ENCODE measurements at places on chromosomes 2 and 18. TPM values are rescaled to one million over a fixed set of nuclear protein-coding genes. Genes with fewer than 3 reads are reported as not detected.

DNA sequence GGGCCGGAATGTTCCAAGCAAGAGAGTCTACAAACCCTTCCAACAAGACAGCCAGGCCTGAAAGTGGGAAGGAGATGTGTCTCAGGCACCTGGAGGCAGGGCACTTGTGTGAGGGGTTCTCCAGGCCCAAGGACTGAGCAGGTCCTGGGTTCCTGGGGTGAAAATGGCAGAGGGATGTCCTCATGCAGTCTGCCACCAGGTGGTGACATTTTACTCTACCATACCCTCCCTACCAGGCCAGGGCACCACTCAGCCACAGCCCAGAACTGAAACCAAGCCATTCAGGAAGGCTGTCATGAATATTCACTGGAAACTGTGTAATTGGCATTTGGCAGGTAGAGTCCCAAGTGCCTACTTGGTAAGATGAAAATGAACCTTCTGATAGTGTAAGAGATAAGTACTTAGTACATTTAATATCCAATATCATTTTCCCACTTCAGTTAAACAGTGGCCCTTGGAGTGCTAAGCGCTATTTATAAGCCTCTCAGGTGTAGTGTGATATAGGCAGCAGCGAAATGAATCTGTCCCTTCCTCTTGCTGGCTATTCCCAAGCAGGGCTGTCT lies 185.1 kb downstream of the MYO5B start:
- DNase-seq = no peak

DNA sequence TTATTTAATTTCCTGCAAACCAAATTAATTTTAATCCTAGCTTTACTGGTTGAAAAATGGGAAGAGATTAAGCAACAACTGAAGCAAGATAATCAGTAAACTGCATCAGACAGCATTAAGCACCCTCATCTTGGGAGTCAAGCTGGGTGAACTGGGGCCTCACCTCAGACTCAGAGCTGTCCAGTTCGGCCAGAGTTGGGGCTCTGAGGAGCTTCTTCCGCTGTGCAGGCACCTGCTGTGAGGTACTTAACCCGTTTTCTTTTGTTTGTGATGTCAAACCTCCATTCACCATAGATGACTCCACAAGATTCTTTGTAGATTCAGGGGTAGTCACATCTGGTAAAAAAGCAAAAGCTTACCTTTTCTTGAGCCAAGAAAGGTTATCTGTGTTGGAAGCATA lies 71.8 kb downstream of the PRELID3A start:
- DNase-seq = no peak

- DNase-seq = no peak
Observed at GRCh38 chr2:190970873-190971506, 43.0 kb downstream of the STAT1 start.

DNA sequence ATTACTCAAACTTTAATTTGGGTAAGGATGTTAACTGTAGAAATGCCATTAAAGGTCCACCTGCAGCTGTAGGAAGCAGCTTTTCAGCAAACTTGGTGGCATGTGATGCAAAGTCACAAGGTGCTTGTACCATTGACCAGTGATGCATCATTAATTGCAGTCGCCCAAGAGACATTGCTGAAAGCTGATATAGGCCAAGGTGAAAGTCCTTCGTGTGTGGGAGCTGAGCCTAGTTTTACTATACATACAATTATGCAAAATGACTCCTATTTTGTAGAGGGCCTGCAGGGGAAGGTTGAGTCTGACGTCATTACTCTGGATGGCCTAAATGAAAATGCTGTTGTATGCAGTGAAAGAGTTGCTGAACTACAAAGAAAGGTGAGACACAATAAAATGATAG lies 40.5 kb downstream of the ALMS1 start:
- no peak for DNase-seq

- no peak for DNase-seq
Observed at GRCh38 chr18:44047585-44047984, 633.1 kb upstream of the SETBP1 start.

DNA sequence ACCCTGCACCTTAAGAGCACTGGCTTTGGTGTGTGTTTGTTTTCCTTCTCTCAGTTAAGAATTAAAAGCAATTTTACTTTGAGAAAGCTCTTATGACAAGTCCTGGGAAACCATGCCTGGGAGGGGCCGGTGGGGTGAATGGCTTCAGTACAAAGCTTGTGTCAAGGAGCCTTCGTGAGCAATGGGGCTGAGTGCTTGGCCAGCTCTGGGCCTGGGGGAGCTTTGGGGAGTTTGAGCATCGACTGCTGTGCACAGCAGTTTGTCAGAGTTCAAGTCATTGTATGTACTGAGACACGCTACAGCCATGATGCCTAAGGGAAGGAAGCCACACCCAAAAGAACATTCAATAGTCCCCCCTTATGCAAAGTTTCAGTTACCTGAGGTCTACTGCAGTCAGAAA lies 75.8 kb downstream of the ARHGEF4 start:
- no peak for DNase-seq

GRCh38 chr2:57126410-57126809 lies 920.2 kb upstream of the VRK2 start:
- no peak for DNase-seq

- no peak for DNase-seq
Observed at GRCh38 chr2:175282886-175283285, 101.4 kb upstream of the ATP5MC3 start.

DNA sequence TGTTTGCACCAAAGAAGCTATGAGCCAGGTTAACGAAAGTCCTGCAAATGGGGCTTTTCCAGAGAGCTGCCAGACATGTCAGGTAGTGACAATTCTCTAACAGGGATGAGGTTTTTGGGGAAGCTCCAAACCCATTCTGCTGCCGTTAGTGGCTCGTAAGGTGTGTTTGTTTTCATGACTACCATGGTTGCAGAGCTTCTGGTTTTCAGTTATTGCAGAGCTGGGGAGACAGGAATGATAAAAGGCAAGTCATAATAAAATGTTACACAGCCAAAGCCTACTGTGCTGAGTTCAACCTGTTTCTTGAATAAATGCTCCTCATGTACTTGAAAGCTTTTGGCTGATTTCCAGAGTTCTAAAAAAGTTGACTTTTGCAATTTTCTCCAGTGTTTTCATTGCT lies 209.2 kb upstream of the STK17B start:
- DNase-seq = no peak

DNA sequence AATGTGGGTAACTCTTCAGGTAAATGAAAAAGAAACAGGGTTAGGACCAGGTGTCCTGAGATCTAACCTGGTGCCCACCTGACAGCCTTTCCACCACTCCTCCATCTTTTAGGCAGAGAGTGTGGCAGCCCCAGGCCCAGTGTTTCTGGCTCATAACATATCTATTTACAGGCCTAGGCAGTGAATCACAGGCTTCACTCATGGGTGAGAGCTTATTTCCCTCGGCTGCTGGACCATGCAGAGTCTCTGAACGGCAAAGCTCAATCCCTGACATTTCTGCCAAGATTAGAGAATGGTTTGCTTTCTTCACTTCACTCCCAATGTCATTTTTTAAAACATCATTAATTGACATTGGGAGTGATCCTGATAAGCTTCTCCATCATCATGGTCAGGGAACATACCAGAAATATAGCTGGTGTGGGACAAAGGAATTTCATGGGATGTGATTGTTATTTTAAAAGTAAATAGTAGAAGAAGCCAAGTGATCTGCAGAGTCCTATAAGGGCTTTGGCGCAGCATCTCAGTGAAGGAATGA lies 323.9 kb downstream of the SETBP1 start:
- DNase-seq = no peak

GRCh38 chr2:102736410-102737409 lies 25.1 kb upstream of the TMEM182 start:
- DNase-seq = peak; percentile 40

GRCh38 chr2:118061135-118061955 lies 26.9 kb upstream of the INSIG2 start:
- peak; percentile 9 for DNase-seq

GRCh38 chr2:8049176-8049575 lies 632.7 kb upstream of the ID2 start:
- peak; percentile 60 for DNase-seq

- no peak for DNase-seq
Observed at GRCh38 chr18:14919666-14920065, 171.7 kb downstream of the ANKRD30B start.

GRCh38 chr2:196453613-196454047 lies 185.9 kb upstream of the CCDC150 start:
- DNase-seq = no peak

DNA sequence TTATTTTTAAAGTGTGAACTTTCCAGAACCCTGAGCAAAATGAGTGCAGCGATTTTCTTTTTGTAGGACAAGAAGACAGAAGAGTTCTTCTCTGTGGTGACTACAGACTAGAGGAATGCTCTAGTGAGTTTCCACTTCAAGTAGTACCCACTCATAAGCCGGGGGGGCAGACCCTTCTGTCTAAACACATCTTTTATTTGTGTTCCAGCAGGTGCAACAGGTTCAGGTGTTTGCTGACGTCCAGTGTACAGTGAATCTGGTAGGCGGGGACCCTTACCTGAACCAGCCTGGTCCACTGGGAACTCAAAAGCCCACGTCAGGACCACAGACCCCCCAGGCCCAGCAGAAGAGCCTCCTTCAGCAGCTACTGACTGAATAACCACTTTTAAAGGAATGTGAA lies 25.2 kb downstream of the PTRHD1 start:
- DNase-seq = no peak

DNA sequence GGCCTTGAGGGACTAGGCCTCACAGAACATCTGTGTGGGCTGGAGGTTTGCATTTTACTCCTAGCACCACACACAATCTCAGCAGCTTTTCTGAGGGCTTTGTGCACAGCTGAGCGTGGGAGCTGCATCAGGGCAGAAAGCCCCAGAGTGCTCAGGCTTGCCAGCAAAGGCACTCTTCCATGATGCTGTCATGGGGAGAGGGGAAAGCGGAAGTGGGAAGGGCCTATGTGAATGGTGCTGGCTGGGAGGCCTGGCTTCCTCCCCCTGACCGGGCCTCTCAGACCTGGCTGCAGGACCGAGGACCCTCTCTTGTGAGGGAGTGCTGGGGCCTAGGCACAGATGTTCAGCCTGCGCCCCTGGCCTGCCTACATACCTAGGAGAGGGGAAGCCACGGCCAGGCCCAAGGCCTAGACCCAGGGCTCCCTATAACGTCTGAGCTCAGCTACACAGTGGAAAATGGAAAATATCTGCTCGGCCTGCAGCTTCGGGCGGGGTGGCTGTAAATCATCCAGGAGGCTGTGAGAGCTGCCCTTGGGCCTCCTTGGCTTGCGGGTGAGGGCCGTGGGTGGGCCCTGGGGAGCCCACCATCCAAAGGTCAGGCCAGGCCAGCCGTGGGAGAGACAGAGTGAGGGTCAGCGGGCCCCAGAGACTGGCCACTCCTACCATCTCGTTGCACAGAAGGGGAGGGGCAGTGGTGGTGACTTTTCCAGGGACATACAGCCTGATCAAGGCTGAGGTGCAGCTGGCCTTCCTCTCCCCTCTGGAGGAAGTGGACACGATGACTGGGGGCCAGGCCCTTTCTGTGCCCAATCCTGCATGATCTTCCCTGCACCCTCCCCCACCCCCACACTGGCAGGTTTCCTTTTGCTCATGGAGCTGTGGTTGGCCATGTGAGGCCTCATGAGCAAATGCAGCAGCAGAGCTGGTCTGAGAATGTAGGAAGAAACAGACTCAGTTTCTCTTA lies 22.8 kb downstream of the GLI2 start:
- DNase-seq = peak; percentile 92

- no peak for DNase-seq
Observed at GRCh38 chr2:73970850-73971471, 13.7 kb upstream of the TET3 start.

- DNase-seq = no peak
Observed at GRCh38 chr2:237591141-237591881, 777 bp upstream of the RAB17 start.

DNA sequence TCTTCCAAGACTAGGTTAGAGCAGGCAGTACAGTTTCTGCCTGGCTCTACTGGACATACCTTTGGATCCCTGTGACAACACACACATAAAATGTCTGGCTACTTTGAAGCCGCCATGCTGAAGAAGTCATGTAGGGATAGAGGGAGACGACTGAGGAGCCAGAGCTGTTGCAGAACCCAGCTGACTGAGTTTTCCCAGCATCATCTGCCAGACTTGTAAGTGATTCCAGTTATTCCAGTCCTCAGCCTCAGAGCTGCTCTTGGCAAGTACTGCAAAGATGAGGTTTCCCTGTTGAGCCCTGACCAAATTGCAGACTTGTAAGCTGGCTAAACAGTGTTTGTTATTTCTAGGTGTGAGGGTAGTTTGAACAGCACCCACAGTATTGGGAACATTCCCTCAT lies 31.5 kb upstream of the TSPYL6 start:
- DNase-seq = peak; percentile 20

DNA sequence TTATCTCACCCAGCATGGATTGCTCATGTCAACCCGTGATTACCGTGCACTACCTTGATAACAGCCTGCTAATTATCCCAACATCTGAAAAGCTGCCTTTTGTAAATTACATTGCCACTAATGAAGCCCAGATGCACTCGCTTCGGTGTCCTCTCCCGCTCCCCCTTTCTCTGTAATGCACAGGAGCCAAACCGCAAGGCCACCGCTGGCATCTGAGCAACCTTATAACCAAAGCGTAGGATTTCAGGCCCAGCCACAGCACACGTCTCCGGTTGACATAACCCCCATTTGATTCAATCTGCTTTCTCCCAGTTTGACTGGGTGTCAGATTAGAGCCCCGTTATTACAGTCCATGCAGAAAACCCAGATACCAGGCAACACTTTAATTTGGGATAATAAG lies 341.2 kb downstream of the ALK start:
- no peak for DNase-seq

DNA sequence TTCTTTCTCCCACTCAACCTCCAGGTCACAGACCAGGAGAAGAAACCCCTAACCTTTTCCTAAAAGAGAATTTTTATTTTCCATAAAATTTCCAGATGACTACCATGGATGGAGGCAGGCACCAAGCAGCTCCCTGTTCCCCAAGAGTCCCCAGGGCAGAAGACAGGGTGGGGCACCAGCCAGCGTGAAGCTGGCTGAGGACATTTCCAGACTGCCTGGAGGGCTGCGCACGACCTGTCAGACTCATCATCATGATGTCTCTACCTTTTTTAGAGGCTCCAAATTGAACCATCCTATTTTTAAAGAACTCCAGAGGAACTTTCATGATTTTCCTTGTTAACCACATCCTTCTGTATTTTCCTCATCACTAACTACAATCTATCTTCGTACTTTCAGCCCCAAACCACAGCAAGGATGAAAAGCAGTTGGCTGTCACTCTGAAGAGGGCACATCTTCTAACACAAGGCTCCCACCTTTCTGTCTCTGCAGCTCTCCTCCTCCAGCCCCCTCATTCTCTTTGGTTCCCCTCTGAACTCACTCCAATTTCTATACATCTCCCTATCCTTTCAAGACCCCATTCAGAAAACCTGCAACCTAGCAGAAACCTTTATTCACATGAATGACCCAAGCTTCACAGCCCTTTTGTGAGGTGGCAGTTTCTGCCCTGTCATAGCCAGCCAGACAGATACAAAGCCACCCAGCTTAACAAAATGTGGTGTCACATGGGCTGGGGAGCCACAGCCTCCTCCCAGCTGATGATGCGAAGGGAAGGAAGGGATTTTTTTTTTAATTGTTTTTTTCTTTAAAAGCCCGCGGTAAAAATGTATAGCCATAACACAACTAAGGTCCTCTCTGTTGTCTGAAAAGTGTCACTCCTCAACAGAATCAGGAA lies 11.1 kb downstream of the AMMECR1L start:
- no peak for DNase-seq

The ARHGEF33 gene
- total RNA-seq = 1.7 TPM

The TDRD15 gene
- 0.10 TPM for total RNA-seq

The SLC40A1 gene
- 265 TPM for total RNA-seq

The C2orf72 gene
- total RNA-seq = 0.39 TPM

The REG3A gene
- total RNA-seq = not detected

The PDE11A gene
- 0.39 TPM for total RNA-seq

The EFHD1 gene
- 2.7 TPM for total RNA-seq

The FHOD3 gene
- 32.0 TPM for total RNA-seq

The GPR75 gene
- total RNA-seq = 2.3 TPM
